ENCODE measurements at places on chromosomes 1 and 21.

DNA sequence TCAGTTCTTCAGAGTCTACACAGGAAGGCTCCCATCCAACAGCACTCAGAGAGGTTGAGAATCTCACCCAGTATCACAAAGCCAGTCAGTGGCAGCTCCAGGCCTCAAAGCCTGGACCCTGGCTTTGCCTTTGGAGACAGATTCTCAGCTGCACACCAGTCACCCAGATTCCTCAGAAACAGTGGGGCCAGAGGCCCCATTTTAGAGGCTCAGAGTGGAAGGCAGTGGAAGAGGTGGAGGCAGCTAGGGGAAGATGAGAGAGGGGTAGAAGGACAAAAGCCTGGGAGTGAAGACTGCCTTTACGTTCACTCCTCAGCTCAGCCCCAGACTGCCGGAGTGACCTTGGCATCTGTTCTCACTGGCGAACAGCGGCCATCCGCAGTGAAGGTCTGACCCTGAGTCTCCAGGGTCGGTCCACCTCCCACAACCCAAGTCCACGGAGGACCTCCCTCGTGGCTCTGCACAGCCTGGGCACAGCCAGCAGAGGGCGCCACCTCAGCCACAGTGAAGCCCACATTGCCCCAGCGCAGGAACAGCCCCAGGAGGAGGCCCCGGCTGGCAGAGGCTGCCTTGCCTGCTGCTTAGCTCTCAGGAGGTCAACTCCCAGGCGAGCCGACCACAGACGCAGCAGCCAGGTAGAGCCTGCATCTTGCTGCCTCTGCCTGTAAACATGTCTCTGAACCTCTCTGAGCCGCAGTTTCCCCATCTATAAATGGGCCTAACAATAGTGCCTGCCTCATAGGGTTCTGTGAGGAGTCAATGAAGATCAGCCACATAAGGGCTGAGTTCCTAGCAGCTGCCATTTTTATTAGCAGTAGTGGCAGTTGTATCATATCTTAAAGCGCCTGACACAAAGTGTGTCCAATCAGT, 5.9 kb upstream of the FNDC5 start:
- DNase-seq: peak; percentile 72

- no peak for DNase-seq
These were observed 135.2 kb upstream of the RUNX3 start for GRCh38 chr1:25065321-25065721.

DNA sequence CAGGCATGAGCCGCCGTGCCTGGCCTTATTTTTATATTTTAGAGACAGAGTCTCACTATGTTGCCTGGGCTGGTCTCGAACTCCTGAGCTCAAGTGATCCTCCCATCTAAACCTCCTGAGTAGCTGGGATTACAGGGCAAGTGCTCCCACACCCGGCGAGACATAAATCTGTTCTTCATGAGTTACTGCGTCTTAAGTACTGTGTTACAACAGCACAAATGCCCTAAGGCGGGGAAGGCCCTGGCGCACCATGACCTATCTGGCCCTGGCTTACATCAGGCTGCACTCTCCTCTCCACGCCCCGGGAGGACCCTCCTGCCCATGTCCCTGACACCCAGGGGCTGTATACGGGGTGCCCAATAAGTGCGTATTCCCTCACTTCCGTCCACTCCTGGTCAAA, 4.3 kb downstream of the GPR153 start:
- DNase-seq: no peak

- no peak for DNase-seq
These were observed 39.5 kb downstream of the PIK3CD start for GRCh38 chr1:9691108-9691445.

GRCh38 chr1:50109647-50110075, 941 bp downstream of the ELAVL4 start:
- peak; percentile 8 for DNase-seq

DNA sequence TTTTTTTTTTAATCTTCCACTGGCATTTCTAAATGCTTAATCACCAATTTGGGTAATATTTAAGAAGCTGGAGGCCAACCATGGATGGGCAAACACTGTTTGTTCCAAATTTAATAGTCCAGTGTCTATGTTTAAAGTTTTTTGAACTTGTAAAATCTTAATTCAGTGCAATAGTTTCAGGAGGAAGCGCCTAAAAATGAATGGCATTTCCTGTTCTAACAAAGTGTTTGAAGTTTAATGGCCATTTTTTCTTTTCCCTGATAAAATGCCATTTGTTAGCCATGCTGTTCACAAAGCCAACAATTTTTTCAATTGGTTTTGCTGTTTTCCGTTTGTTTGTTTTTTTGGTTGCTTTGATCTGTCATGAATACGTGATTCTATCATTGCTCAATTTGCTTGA, 552.1 kb downstream of the LMO4 start:
- DNase-seq: no peak

Data from activated CD4-positive, alpha-beta T cell treated with anti-CD3 and anti-CD28 coated beads, Interleukin-2, amount 10 ng/mL, durations not matched to agents 7 days and 5 days (primary cell).